ENCODE measurements at places on chromosomes 12 and 14.

GRCh38 chr14:35050652-35051051 lies 4.6 kb downstream of the FAM177A1 start:
- no peak for DNase-seq

DNA sequence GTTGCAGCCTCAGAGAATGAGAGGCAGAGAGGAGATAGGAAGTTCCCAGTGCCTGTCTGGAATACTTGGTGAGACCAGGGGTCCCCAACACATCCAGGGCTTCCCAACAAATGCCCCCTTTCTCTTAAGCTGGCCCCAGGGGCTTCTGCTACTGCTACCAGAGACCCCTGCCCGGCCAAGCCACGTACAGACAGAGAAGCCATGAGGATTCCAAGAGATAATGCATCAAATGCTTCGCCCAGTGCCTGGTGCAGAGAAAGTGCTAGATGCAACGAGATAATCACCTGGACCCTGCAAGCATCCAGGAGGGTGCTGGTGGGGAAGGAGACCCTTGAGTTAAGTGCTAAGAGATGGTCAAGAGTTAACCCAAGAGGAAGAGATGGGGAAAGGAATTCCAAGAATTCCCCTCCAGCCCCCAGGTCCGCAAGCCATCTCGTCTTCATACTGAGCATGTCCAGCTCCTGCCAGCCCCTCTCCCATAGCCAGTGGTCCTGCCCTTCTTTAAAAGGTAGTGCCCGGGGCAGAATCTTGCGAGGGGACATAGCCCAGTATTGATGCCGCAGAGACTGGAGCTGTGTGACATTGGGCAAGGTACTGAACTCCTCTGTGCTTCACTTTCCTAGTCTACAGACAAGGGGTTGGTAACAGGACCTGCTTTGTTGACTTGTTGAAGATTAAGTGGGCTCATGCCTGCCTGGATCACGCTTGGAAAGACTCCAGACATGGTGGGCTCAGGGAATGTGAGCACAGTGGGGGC lies 103.3 kb downstream of the CALM1 start:
- DNase-seq = no peak

DNA sequence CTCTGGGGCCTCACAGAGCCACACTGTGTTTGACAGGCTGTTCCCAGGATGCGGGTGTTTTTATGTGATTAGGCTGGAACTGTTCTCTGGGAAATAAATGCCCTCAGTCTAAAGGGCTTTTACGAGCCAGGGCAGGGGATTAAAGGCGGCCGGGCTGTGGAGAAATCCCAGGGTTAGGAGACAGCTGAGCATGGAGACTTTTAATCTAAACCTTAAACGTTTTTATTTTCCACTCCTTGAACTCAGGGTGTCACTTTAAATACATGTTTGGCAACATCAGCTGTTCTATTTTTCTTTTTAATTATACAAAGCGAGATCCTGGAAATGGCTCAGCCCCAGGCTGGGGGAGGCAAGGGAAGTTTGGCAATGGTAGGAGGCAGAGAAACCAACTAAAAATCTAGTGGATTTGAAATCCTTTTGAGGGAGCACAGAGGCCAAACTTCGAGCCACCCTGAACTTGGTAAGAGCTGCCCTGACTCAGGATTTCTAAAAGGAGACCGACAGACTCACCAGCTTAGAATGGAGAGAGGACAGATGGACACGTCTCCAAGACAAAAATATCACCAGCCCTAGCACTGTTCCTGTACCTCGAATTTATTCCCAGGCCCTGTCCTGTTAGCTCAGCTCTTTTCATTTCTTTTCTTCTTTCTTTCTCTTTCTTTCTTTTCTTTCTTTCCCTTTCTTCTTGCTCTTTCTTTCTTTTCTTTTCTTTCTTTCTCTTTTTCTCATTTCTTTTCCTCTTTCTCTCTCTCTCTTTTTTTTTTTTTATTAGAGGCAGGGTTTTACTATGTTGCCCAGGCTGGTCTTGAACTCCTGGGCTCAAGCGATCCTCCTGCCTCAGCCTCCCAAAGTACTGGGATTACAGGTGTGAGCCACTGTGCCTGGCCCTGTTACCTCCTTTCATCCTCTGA lies 15.8 kb upstream of the ORAI1 start:
- DNase-seq = no peak

- no peak for DNase-seq
These were observed 1.3 kb downstream of the TEAD4 start for GRCh38 chr12:2960390-2960956.

GRCh38 chr12:106345746-106346145 lies 11.8 kb upstream of the POLR3B start:
- DNase-seq = no peak

- no peak for DNase-seq
These were observed 62.2 kb upstream of the WSCD2 start for GRCh38 chr12:108066583-108067577.

GRCh38 chr14:100664841-100665510 lies 61.7 kb upstream of the DLK1 start:
- no peak for DNase-seq
